Uterus (tissue), 4 donors: ENCODE measurements at places on chromosomes 12 and 14. TPM values are rescaled to one million over a fixed set of nuclear protein-coding genes. Genes with fewer than 3 reads are reported as not detected.

DNA sequence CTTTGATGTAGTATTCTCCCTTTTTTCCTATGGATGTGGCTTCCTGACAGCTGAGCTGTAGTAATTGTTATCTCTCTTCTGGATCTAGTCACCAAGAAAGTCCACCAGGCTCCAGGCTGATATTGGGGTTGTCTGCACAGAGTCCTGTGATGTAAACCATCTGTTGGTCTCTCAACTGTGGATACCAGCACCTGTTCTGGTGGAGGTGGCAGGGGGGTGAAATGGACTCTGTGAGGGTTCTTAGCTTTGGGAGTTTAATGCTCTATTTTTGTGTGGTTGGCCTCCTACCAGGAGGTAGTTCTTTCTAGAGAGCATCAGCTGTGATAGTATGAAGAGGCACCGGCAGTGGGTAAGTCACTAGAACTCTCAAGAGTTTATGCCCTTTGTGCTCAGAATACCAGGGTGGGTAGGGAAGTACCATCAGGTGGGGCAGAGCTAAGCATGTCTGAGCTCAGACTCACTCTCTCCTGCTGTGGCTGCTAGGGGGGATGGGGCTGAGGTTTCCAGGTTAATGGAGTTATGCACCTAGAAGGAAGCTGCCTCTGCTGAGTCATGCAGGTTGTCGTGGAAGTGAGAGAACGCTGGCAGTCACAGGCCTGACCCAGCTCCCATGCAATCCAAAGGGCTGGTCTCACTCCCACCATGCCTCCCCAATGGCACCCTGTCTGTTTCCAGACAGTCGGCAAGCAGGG, 3.0 kb upstream of the TAS2R14 start:
- H3K27ac ChIP-seq, result no peak overlapping the region
- H3K4me3 ChIP-seq, result no peak overlapping the region
- DNase-seq, result no peak
- no peaks in the 10 kb centered on the region for H3K4me1 ChIP-seq
- no peaks in the 10 kb centered on the region for H3K36me3 ChIP-seq
- no peaks in the 10 kb centered on the region for H3K27me3 ChIP-seq

The GLIPR1 gene
- total RNA-seq, result 51.6 TPM

The SPIC gene
- not detected for total RNA-seq

DNA sequence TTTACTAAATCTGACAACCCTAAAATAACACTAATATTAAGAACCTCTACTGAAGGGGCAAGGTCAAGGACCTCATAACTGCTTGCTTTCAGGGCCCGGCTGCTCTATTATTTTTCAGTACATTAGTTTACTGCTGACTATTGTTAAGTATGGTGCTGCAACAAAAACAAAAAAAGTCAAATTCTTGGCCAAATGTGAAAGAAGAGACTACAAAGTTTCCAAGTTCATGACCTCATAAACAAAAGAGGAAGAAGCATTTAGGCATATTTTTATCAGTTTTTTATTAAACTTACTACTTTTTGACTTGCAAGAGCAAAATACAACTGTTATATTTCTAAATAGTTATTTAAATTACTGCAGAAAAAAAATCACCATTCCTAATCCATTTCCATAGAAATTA, 109.8 kb upstream of the GPHB5 start:
- no peak overlapping the region for H3K27ac ChIP-seq
- H3K36me3 ChIP-seq, result no peaks in the 10 kb centered on the region
- H3K27me3 ChIP-seq, result no peaks in the 10 kb centered on the region
- no peak overlapping the region for H3K4me3 ChIP-seq
- no peaks in the 10 kb centered on the region for H3K4me1 ChIP-seq
- DNase-seq, result no peak

DNA sequence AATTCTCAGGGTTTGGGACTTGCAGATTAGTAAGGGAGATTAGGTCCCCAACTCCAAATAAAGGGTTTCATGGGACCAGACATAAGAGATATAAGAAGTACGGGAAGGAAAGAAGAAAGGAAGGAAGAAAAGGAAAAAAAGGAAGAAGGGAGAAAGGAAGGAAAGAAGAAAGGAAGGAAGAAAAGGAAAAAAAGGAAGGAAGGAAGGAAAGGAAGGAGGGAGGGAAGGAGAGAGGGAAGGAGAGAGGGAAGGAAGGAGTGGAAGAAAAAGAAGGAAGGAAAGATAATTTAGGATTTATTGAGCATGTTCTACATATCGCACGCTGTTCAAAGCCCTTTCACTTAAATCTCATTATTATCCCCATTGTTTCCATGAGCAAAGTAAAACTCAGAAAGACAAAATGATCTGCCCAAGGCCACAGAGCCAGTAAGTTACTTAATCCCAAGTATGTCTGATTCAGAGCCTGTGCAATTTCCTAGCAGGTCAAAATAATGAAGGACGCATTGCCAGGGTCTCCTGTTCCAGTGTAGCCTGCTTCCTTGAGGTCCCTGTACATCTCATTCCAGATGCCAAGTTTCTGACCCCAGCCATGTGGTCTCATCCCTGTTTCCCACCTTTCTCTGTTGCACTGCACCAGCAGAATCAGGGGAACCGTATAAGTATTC, 3.9 kb upstream of the HDAC7 start:
- peak overlapping the region; percentile 99 for H3K27ac ChIP-seq
- H3K4me3 ChIP-seq, result no peak overlapping the region
- no peak for DNase-seq
- H3K27me3 ChIP-seq, result no peaks in the 10 kb centered on the region
- H3K4me1 ChIP-seq, result peaks cover 24% of the 10 kb centered on the region

- H3K27me3 ChIP-seq, result no peaks in the 10 kb centered on the region
- H3K4me1 ChIP-seq, result no peaks in the 10 kb centered on the region
Observed at GRCh38 chr12:120278137-120279069, 12.9 kb upstream of the PXN start.

DNA sequence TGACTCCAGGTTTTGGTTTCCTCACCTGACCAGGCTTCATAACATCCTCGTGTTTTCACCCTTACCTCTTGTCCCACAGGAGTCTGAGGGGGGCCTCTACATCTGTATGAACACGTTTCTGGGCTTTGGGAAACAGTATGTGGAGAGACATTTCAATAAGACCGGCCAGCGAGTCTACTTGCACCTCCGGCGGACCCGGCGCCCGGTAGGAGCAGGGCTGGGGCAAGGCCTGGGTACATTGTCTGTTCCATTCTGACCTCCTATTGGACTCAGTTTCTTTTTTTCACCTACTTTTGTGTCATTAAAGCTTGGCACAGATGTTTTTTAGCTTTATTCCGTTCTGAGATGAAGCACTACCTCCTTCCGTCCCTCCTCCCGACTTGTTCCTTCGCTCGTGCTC, 3.4 kb downstream of the USP5 start:
- H3K4me1 ChIP-seq, result no peaks in the 10 kb centered on the region
- no peak overlapping the region for H3K27ac ChIP-seq
- H3K27me3 ChIP-seq, result no peaks in the 10 kb centered on the region
- DNase-seq, result no peak
- H3K4me3 ChIP-seq, result no peak overlapping the region

The NUP37 gene
- total RNA-seq, result 5.6 TPM

GRCh38 chr12:94832105-94832504, 171.4 kb downstream of the NDUFA12 start:
- no peaks in the 10 kb centered on the region for H3K27me3 ChIP-seq
- no peak overlapping the region for H3K27ac ChIP-seq
- no peak overlapping the region for H3K4me3 ChIP-seq
- peaks cover 6% of the 10 kb centered on the region for H3K4me1 ChIP-seq

The IL23A gene
- total RNA-seq, result not detected

DNA sequence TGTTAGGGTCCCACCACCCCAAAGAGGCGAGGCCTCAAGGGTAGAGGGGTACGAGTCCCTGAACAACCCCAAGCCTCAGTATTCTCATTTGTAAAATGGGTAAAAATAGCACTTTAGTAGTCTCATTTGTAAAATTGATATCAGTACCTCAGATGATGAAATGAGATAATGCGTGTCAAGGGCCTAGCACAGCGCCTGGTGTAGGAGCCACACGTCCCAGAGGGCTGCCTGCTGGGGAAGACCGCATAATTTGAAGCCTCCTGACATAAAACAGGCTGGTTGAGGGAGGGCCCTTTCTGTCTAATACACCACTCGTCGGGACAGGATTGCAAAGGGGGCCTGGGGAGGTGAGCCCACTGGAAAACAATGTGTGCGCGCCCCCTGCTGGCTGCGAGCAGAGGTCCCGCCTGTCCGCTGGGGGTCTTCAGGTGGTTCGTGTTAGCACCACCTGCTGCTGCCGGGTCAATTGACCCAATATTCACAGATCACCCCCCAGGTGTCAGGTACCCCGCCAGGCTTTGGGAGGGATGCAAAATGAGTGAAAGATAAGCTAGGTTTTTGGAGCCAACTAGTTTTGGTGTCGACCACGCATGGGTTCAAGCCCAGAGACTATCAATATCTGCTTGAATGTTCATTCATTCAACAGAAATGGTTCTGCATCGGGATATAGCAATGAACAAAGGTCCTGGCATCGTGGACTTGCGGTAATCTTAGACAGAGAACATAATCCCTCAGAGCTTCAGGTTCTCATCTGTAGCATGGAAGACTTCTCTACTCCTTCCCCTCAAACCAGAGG, 24.7 kb upstream of the IRF2BPL start:
- H3K27me3 ChIP-seq, result no peaks in the 10 kb centered on the region
- H3K4me3 ChIP-seq, result no peak overlapping the region
- peak overlapping the region; percentile 3 for H3K27ac ChIP-seq
- DNase-seq, result peak; percentile 78
- no peaks in the 10 kb centered on the region for H3K4me1 ChIP-seq
- H3K36me3 ChIP-seq, result no peaks in the 10 kb centered on the region
